CD4-positive, alpha-beta memory T cell (primary cell): ENCODE measurements at places on chromosomes 4 and X. TPM values are rescaled to one million over a fixed set of nuclear protein-coding genes. Genes with fewer than 3 reads are reported as not detected.

DNA sequence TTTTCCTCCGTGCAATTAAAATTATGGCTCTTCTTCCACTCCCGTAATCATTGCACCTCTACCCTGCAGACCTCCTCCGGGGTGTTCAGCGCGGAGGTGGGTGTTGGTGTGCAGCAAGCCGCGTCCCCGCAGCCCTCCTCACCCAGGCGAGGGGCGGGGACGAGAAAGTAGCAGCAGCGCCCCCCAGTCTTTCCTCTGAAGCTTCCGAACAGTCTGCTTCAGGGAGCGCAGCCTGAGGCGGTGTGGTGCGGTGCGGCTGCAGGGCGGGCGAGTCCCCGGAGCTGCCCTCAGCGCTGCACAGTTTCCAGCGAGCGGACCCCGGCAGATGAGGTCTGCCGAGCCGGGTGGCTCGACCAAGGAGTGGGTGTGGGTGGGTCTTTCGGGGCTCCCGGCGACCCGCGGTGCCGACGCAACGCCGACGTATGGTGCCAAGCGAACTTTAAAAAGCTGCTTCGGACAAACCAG lies at the start of gene FRAS1:
Gene FRAS1 (plus strand): TSS at position 189 of the 465 bp plus-strand sequence. CDS start 687 bp downstream, outside the sequence.
- H3K4me1 ChIP-seq = peaks cover 33% of the 10 kb centered on the region
- peak within 1 kb of the TSS; percentile 76 for H3K4me3 ChIP-seq
- no peak within 1 kb of the TSS for H3K27ac ChIP-seq

DNA sequence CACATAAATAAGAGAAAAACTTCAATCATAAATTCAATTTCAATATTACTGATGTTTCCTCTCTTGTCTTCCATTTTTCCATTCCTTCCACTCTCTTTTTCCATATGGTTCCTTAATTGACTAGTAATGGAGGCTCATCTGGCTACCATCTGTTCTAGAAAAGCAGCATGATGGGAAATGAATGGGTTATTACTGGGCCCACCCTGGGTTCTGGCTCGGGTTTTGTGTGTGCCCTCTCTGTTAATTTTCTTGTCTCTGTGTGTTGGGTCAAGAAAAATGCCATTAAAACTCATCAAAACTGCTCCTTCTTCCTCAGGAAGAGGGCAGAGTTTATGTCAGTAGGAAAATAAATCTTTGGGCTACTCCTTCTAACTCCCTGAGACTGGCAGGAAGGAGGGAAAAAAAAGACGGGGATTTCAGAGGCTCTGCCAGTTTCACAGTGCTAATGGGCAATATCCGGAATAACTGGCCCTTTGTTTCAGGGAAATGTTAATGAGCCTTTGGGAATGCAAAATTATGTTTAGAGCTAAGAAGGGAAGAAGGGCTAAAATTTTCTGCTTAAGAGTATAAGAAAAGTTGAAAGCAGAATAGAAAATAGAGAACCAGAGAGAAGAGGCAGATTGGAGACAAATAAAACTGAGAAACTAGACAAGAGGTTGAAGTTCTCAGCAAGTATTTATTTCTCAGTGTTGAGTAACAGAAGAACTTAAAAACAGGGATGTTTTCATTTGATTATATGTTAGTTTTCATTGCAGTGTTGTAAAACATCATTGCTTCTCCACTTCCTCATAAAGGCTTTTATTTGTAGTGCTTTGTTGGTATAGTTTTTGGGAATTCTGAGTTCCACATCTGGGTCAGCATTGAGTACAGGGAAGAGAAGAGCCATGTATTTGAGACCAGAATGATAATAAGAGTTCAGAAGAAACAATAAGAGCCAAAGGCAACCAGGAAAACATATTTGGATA lies 19.7 kb downstream of the GABRB1 start:
- no peak overlapping the region for H3K4me3 ChIP-seq
- no peak for DNase-seq
- H3K4me1 ChIP-seq = no peaks in the 10 kb centered on the region
- H3K27me3 ChIP-seq = no peaks in the 10 kb centered on the region

DNA sequence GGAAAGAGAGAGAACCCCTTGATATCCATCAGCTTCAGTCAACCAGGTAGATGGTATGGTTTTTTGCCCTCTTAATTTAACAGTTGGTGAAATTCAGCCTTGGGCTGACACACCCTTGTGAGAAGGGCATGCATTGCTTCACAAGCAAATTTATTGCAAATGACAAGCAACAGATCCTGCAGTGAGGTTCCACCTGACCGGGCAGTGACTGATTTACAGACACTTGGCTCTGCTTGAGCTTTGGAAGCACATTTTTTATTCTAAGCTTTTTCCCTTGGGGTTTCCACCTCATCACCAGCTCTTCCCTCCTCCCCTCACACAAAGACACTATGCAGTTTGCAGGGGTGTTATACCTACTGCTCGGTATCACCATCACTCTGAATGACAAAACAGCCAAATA lies 28.3 kb upstream of the SERTM2 start:
- H3K36me3 ChIP-seq = no peaks in the 10 kb centered on the region
- H3K4me1 ChIP-seq = no peaks in the 10 kb centered on the region
- no peak for DNase-seq
- H3K27me3 ChIP-seq = no peaks in the 10 kb centered on the region

SOX3 gene
- not detected for total RNA-seq

TCEAL6 gene
- not detected for total RNA-seq

PARM1 gene
- total RNA-seq = not detected

TLR7 gene
- total RNA-seq = not detected

DNA sequence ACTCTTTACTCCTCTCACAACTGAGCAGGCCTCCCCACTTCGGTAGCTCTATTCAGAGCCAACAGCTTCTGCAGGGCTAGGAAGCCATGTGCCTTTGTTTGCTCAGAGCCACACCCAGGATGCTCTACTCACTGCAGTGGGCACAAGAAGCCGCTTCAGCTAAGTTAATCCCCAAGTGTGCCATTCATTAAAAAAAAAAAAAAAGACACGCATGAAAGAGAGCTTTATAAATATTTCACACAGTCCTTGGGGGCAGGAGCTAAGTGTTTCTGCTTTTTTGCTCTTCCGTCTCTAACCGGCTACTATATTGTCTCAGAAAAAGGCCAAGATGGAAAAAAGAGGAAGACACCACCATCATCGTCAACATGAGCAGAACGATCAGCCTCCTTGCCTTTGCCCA lies 8.1 kb downstream of the CRMP1 start:
- no peak overlapping the region for H3K4me3 ChIP-seq
- H3K36me3 ChIP-seq = no peaks in the 10 kb centered on the region
- no peak for DNase-seq

DNA sequence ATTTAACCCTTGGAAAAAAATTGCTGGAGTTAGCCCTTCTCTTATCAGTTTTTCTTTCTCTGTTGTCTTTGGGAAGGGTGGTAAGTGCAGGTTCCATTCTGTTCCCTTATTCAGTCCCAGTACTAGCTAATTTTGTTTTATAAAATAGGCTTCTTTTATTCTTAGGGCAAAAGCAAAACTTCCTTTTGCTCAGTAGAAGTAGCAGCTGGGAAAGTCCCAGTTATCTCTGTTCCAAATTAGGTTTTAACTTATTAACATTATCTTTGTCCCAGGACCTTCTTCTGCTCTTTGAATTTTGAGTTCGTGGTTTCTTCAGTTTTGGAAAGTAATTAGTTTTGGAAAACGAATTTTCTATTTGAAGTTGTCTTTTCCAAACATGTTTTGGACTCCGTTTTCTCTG lies 61.1 kb downstream of the BANK1 start:
- H3K27me3 ChIP-seq = no peaks in the 10 kb centered on the region
- no peaks in the 10 kb centered on the region for H3K36me3 ChIP-seq
- no peak for DNase-seq

DNA sequence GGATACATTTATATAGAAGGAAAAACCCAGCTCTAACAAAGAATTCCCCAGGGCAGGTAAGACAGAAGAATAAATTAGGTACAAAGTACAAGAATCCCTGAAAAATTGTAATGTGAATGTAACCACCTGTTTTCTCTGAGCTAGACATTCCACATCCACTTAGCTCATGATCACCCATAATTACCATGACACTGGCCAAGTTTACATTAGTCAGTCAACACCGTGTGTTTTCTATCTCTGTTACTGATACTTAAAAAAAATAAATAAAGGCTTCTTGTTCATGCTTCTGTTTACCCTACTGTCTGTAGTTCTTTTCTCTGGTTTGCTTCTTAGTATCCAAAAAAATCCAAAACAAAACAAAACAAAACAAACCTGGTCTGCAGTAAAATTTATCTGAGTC lies 66.0 kb downstream of the CBLL2 start:
- no peaks in the 10 kb centered on the region for H3K36me3 ChIP-seq
- no peak for DNase-seq
- no peaks in the 10 kb centered on the region for H3K4me1 ChIP-seq
- no peak overlapping the region for H3K27ac ChIP-seq
- H3K4me3 ChIP-seq = no peak overlapping the region

KCND1 gene
- total RNA-seq = 1.9 TPM

- H3K27me3 ChIP-seq = no peaks in the 10 kb centered on the region
- no peak for DNase-seq
- H3K4me3 ChIP-seq = no peak overlapping the region
- H3K27ac ChIP-seq = no peak overlapping the region
- H3K36me3 ChIP-seq = peaks cover 4% of the 10 kb centered on the region
- H3K4me1 ChIP-seq = no peaks in the 10 kb centered on the region
These were observed 16.0 kb downstream of the TBCK start for GRCh38 chr4:106299977-106300376.

NAT8L gene
- total RNA-seq = not detected

- no peak overlapping the region for H3K27ac ChIP-seq
- DNase-seq = no peak
- H3K4me3 ChIP-seq = no peak overlapping the region
- no peaks in the 10 kb centered on the region for H3K27me3 ChIP-seq
These were observed 65.7 kb downstream of the TMEM154 start for GRCh38 chr4:152613841-152614721.

DNA sequence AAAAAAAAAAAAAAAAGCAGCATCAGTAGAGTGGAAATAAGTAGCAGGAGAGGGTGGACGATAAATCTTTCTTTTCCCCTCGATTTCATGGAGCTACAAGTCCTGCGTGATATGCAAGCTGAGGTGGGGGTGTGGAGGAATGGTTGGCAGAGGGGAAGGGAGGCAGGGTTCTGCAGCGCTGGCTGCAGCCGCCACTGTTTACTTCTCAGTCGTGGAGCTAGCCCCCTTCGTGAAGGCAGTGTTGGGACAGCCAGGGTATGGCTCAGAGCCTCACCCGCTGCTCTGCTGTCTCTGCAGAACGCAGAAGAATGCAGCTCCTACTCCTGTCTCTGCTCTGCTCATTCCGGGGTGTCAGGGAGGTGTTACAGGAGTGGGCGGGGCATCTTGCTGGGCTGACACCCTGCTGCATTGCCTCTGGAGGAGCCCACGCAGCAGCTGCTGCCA lies 140.6 kb downstream of the GPM6A start:
- H3K4me1 ChIP-seq = no peaks in the 10 kb centered on the region
- no peaks in the 10 kb centered on the region for H3K27me3 ChIP-seq
- no peak overlapping the region for H3K27ac ChIP-seq
- H3K36me3 ChIP-seq = no peaks in the 10 kb centered on the region
- no peak overlapping the region for H3K4me3 ChIP-seq

- no peaks in the 10 kb centered on the region for H3K27me3 ChIP-seq
- no peak for DNase-seq
- H3K4me3 ChIP-seq = no peak overlapping the region
- no peak overlapping the region for H3K27ac ChIP-seq
- H3K36me3 ChIP-seq = no peaks in the 10 kb centered on the region
These were observed 255.1 kb upstream of the GK2 start for GRCh38 chr4:79663141-79663540.

PDLIM3 gene
- total RNA-seq = not detected

DNA sequence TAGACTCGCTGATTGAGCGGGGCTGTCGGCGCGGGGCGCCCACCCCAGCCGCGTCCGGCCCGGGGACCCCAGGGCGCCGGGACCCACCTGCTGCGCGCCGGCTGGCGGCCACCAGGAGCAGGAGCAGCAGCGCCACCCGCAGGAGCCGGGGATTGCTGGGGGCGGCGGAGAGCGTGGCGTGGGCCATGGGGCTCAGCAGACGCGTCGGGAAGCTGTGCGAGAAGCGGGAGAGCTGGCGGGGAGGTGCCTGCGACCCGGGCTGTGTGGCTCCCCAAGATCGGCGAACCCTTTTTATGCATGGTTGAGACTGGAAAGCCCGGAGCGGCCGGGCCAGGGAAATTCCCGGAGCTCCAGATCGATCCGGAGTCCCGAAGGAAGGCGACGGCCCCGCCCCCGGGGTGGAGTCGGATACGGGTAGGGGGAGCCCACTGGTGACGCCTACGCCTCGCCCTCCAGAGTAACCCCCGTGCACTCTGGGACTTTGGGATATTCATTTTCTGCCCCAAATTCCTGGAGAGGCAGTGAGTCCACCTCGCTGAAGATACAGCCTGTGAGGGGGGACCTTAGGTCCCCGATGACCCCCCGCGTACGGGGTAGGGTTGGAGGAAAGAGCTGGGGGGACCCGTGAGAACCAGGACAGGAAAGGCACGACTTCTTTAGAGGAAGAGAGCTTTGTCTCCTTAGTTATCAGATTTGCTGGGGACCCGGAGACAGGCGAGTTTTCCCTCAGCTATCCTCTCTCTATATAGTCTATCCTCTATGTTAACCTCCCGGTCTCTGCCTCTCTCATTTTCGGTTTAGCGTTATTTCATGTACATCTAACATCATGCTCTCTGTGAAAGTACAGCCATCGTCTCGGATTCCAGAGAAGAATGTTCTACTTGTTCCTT lies at the start of gene CXCL3:
Gene CXCL3 (minus strand): TSS at position 265 of the 890 bp plus-strand sequence. CDS start 78 bp downstream, at position 187.
- H3K27ac ChIP-seq = no peak within 1 kb of the TSS
- peak within 1 kb of the TSS; percentile 9 for H3K4me3 ChIP-seq
- H3K4me1 ChIP-seq = no peaks in the 10 kb centered on the region
- no peaks in the 10 kb centered on the region for H3K27me3 ChIP-seq
- no peaks in the 10 kb centered on the region for H3K36me3 ChIP-seq

DNA sequence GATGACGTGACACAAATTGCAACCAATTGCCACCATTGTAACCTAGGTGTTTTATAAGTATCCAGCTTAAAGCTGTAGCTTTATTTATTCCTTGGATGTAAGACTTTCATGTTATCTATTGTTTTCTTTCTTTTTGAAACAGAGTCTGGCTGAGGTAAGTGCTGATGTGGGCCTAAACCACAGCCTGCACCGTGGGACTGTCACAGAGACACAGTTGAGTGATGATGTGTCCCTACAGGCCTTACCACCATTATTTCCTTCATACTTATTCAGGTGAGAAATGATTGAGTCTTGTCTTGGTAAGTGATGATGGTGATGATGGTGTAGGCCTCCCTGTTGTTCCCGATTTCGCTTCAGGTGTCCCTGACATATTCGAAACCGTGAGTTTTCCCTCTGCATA lies 8.3 kb downstream of the ATXN3L start:
- no peak for DNase-seq
- no peaks in the 10 kb centered on the region for H3K4me1 ChIP-seq
- no peaks in the 10 kb centered on the region for H3K36me3 ChIP-seq
- H3K27me3 ChIP-seq = no peaks in the 10 kb centered on the region
- H3K27ac ChIP-seq = no peak overlapping the region

GRCh38 chr4:54278216-54278615 lies 49.1 kb downstream of the PDGFRA start:
- peaks cover 4% of the 10 kb centered on the region for H3K27me3 ChIP-seq
- no peaks in the 10 kb centered on the region for H3K36me3 ChIP-seq
- no peak overlapping the region for H3K4me3 ChIP-seq
- no peak for DNase-seq
- no peak overlapping the region for H3K27ac ChIP-seq

GRCh38 chr4:101599620-101600019 lies 190.9 kb upstream of the BANK1 start:
- H3K27ac ChIP-seq = no peak overlapping the region
- H3K36me3 ChIP-seq = no peaks in the 10 kb centered on the region
- H3K4me3 ChIP-seq = no peak overlapping the region

GRCh38 chr4:81038636-81039350 lies 8.3 kb downstream of the BMP3 start:
- H3K4me3 ChIP-seq = no peak overlapping the region
- no peak for DNase-seq
- no peak overlapping the region for H3K27ac ChIP-seq
- no peaks in the 10 kb centered on the region for H3K27me3 ChIP-seq

- no peaks in the 10 kb centered on the region for H3K4me1 ChIP-seq
- H3K27me3 ChIP-seq = no peaks in the 10 kb centered on the region
- H3K27ac ChIP-seq = no peak overlapping the region
- DNase-seq = no peak
- no peaks in the 10 kb centered on the region for H3K36me3 ChIP-seq
These were observed 13.8 kb downstream of the MAD2L1 start for GRCh38 chr4:120052856-120053255.
